ENCODE measurements at places on chromosomes 3 and 15. TPM values are rescaled to one million over a fixed set of nuclear protein-coding genes. Genes with fewer than 3 reads are reported as not detected.

DNA sequence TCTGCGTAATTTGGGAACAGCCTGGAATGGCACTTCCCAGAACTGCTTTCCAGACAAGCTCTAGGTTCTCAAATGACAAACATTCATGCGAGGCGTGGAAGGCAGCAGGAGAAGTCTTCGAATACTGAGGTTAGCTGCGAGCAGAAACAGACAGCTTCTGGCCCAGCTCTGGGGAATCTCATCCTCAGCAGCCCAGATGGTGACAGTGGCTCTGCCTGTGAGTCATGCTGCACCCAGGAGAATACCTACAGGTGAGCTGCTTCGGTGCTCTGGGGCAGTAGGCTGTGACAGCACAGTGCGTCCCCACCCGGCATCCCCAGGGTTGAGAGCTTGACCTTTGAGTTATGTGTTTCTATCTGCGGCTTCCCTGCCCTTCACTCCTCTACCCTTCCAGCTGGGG lies 258.6 kb downstream of the KLF13 start:
- DNase-seq = no peak

Gene TUSC7
- total RNA-seq = not detected

DNA sequence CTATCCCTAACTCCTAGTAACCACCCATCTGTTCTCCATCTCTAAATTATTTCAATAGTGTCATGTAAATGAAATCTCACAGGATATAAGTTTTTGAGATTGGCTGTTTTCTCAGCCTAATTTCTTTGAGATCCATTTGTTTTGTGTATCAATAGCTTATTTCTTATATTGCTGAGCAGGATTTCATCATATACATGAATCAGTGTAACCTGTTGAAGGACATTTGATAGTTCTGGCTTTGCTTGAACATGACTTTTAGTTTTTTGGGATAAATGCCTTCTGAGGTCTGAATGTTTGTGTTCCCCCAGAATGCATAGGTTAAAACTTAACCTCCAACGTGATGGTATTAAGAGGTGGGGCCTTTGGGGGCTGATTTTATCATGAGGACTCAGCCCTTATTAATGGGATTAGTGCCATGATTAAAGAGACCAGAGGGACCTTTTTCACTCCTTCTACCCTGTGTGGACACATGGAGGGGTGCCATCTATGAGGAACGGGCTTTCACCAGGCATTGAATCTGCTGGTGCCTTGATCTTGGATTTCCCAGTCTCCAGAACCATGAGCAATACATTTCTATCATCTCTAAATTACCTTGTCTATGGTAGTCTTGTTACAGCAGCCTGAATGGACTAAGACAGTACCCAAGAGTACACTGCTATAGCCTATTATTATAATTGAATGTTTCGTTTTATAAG lies 118.3 kb downstream of the FNDC3B start:
- no peak for DNase-seq

DNA sequence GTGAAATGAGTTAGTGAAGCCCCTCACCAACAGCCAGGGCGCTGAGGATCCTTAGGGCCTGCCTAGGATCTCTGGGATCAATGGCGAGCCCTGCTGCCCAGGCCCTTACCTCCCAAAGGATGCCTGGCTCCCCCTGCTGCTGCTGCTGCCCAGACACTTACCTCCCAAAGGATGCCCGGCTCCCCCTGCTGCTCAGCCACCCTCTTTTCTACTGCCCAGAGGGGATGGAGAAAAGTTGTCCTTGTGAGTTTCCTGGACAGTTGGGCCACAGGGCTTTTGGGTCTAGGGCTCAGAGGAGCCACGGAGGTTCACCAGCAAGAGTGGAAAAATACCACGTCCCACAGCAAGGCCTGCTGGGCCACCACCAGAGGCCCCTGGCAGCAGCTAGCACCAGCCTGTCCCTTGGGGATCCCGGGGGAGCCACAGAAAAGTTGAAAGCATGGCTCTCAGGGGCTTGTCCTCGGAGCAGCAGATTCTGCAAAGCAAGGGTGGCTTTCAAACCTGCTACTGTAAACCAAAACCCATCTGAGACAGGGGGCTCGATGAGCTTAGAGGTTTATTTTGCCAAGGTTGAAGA lies 59.4 kb downstream of the SLC6A6 start:
- peak; percentile 79 for DNase-seq

Gene GUCA1C
- total RNA-seq = not detected

GRCh38 chr3:43867436-43868072 lies 176.8 kb downstream of the ABHD5 start:
- DNase-seq = no peak

GRCh38 chr15:72421484-72421883 lies 23.4 kb downstream of the TMEM202 start:
- no peak for DNase-seq

DNA sequence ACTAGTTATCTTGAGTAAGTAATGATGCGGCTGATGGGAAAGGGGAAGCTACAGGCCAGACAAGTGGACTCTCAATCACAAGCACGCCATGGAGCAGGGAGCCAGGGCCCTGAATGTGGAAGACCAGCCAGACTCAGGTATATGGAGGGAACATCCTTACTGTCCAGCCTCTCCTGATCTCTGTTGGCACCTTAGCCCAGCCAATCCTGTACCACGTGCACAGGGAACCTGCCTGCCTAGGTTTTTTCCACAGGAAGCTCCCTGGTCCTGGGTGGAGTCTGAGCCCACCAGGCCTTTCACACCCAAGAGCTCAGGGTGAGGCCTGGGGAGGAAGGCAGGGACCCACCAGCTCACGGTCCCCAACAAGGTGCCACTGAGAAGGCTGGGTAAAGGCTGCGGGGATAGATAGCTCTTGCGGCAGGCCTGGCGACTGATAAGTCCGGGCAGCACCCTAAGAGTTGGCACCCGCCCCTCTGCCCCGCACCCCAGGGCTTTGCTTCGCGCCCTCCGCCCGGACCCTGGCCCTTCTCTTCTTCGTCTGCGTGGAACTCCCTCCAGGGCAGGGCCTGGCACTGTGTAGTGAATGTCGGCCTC lies 933 bp upstream of the APEH start:
- DNase-seq = no peak

DNA sequence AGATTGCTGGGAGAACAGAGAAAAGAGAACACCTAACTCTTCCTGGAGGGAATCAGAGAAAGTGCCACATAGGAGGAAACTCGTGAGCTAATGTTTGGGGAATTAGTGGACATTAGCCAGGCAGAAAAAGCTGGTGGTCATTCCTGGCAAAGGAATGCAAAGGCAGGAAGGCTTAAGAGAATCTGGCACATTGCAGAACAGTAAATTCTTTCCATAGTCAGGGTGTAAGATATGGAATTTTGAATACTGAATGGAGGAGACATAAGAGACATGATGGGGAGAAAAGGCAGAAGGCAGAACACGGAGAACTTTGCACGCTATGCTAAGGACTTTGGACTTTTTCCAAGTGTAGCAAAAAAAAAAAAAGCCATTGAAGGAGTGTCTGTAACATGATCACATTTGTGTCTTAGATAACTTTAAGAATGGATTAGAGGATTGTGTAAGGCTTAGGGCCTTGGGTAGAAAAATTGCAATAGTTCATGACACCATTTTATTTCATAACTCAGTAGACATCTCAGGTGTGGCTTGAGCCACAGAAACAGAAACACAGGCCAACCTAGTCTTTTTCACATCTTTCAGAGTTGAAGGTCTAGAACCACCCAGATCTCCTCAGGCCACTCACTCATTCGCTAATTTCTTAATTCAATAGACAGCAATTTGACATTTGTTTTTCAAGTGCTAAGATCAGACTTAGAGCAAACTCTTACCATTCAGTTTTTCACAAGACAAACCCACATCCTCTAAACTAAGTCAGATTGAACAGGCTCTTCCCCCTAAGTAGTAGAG lies 31.2 kb upstream of the CCDC80 start:
- DNase-seq = no peak

- DNase-seq = no peak
These were observed 1.2 kb downstream of the OSBPL11 start for GRCh38 chr3:125594125-125594524.

DNA sequence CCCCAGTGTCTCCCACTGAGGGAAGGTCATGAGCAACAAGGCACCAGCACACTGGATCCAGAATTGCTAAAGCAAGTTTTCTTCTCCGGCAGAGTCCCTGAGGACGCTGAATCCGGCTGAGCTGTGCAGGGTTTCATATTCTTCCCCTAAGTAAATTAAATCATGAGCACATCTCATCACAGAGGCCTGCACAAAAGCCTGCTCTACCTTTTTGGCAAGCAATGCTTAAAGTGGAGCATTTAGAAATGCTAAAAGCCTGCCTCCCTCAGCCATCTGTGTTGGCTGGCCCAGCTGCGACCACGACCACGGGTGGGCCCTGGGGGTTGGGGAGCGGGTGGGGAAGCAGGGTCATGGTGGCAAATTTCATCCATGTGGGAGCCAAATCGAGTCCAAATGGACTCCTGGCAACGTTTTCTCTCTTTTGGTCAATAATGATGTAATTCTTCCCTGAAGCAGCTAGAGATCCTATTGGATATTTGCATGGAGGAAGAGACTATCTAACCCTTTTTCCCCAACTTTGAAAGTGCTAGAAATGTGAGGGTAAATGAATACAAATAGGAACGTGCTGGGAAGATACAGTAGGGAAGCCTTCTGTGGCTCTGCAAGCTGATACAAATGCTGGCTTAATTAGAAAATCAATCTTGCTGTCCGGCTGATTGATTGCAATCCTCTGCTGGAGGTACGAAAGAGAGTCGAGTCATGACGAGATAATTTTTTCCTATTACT lies 532.8 kb upstream of the TBL1XR1 start:
- DNase-seq = no peak

Gene NME9
- 0.08 TPM for total RNA-seq

- DNase-seq = no peak
These were observed 43.6 kb downstream of the TIMP4 start for GRCh38 chr3:12115104-12115503.

DNA sequence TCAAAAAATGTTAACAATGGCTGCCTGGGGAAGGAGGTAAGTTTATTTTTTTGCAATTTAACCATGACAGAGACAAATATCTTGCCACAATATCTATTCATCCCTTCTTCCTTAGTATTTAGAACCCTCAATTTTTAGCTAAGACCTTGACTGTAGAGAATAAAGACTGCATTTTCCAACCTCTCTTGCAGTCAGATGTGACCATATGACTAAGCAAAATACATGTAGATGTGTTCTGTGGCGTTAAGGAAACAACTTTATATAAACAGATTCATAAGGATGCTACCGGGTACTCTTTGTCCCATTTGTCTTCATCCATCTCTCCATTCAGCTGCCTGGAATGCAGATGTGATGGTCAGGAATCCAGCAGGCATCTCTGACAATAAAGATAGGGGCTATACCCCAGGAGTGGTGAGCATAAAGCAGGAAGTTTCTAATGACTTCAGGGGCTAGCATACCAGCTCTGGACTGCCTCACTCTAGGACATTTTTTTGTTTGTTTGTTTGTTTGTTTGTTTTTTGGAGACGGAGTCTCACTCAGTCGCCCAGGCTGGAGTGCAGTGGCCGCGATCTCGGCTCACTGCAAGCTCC lies 41.1 kb downstream of the LHFPL4 start:
- no peak for DNase-seq

GRCh38 chr15:62094388-62094787 lies 27.6 kb downstream of the C2CD4A start:
- no peak for DNase-seq

Gene B3GALNT1
- total RNA-seq = not detected

- DNase-seq = no peak
These were observed 133.3 kb downstream of the TNIK start for GRCh38 chr3:171326717-171327440.

DNA sequence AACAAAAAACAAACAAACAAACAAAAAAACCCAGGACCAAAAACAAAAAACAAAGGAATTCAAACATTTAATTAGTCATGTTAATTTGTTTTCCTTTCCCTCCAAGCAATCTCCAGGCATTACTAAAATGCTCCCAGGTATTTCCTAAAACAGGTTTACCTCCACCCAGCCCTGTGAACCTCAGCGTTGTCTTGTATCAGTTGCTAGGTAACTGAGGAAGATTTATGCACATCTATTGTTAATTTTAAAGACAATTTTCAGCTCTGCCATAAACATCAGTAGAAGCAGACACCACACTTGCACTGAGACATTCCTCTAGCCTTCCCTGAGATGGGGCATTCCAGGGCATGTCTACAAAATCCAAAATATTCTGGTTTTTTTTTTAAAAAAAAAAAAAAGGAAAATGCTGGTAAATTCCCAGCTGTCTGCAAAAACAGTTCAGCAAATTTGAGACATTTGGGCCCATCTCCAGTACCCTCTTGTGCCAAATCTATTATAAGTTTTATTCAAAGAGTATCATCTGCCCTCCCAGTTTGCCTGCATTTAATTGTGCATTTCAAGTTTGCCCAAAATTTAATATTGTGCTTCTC lies 227.6 kb downstream of the ADAMTS9 start:
- DNase-seq = no peak

DNA sequence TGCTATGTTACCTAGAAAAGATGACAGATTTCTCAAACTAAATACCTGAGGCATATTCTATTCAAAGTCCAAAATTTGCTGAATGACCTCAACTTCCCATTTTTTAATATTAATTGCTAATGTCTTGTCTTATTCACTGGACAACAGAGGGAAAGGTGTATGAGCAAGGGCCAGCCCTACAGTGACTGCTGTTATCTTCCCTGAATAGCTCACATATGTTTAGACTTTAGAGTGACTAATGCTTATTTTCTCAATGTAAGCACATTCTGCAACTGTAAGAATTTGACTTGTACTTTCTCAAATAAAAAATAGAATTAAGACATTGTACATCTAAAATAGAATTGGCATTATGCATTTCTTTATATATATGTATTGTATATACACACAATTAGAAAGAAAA lies 26.5 kb upstream of the AADACL2 start:
- no peak for DNase-seq

DNA sequence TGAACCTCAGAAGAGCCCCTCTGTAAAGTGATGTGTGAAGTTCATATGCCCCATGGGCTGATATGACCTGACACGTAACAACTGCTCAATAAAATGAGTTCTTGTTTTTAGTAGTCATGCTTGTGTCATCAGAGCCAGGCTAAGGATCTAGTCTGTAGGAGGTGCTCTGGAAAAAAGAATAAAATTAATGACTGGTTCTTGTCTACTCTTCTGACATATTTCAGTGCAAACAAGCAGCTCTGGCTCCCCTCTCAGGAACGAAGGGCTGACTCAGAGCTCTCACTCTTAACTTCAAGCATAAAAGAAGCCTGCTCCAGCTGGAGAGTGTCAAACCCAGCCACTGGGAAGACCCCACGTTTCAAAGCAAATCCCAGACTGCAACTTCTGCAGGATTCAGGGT lies 77.0 kb downstream of the LRIG1 start:
- no peak for DNase-seq

Gene CNTN3
- not detected for total RNA-seq

Gene PCOLCE2
- 12.3 TPM for total RNA-seq

Gene PXK
- 12.9 TPM for total RNA-seq

GRCh38 chr3:143361589-143361988 lies 242.0 kb downstream of the CHST2 start:
- DNase-seq = no peak

Gene SATB1
- 11.5 TPM for total RNA-seq

- peak; percentile 62 for DNase-seq
These were observed 30.0 kb upstream of the NR2E3 start for GRCh38 chr15:71780115-71780976.

Gene OR5H15
- not detected for total RNA-seq

DNA sequence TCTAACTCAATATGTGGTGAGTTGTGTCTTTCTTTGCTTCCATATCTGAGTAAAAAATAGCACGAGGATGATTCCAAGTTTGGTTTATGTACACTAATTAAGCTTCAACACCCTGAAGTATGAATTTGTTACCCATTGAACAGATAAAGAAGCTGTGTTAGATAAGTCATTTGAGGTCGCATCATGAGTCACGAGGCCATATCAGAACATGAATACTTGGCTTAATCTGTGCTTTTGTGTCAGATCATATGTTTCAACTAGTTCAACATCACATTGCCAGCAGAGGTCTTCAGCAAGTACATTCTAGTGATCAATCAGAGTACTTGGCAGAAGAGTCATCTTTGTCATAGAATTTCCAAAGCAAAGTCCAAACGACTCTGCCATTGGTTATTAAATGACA lies 26.3 kb upstream of the MITF start:
- DNase-seq = no peak
